NAMALWA (cell line): ENCODE measurements at places on chromosomes 5 and 9.

DNA sequence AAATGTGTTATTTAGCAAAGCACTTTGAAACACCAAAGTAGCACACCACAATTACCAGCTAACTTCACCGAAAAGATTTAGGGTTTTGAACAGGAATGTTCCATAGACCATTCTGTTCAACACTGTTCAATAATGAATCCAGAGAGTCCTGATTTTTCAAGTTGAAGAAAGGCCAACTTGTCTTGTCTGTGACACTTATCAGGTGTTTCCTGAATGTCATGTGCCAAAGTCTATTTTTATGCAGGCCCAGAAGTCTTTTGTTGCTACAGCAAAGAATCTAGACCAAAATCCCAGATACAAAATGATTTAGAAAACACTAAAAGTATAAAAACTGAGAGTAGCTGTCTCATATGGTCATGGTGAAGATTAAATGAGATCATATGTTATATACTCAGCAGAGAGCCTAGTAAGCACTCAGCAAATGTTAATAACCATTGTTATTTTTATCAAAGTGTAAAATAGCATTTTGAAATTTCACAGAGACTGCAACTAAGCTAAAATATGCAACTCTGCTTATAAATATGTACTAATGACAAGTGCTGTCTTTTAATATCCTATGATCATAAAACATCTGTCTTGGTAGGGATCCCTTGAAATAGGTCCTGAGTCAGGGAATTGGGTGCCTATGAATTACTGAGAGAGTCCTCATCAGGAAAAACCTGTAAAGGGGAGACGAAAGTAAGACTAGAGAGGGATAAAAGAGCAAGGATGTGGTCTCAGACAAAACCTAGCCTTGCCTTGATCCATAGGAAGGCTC is 122.4 kb upstream of the SLC12A2 start:
- peak; percentile 6 for DNase-seq

DNA sequence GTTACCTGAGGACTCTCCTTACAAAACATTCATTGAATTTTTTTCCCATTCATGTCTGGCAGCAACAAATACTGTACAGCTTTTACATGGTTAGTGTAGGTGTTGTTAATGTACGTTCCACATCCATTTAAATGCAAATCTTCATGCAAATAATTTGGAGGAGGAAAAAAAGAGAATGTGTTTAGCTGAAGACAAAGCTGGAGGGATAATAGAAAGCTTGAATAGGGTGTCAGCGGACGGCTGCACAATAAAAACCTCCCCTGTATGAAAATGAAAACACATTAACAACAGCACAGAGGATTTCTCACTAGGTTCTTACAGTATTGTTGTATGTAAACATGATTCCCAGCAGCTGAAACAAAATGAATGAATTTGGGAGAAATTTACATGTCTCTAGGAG is 231.5 kb downstream of the ZNF608 start:
- no peak for DNase-seq

- no peak for DNase-seq
Observed at GRCh38 chr5:162202285-162202880, 134.8 kb downstream of the GABRG2 start.

DNA sequence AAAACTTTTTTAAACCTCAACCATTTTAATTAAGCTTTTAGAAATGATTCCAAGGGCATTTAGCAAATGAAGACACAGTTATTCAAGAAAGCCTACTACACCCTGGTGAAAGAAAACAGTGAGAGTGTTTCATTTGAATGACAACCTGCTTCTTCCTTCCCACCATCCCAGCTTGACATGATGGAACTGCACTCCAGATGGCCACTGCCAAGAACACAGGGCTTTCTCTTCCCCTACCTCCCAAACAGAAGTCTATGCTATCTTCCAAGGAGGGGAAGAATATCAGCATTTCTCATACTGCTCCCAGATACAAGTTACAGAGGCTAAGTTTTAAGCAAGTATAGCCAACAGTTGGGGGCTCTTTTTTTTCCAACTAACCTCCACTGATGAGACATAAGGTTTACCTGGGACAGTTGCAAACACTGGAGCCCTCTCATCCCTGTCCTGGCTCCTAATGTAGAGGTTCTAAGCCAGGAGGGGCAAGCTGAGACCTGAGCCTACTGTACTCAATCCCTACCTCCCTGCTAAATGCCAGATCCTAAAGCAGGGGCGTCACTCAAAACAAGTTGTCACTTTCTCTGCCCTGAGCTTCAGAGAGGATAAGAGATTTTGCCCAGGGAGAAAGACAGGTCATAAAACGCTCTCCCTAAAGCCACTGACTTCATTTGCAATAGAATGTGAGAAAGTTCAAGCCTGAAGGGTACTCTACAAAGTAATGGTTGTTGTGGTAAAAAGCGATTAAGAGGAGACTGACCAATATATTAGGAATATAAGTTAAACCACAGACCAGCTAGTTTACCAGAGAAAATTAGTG is 88.5 kb upstream of the SLC27A6 start:
- DNase-seq = no peak

GRCh38 chr9:21591221-21592062 is 109.3 kb upstream of the IFNE start:
- DNase-seq = no peak

DNA sequence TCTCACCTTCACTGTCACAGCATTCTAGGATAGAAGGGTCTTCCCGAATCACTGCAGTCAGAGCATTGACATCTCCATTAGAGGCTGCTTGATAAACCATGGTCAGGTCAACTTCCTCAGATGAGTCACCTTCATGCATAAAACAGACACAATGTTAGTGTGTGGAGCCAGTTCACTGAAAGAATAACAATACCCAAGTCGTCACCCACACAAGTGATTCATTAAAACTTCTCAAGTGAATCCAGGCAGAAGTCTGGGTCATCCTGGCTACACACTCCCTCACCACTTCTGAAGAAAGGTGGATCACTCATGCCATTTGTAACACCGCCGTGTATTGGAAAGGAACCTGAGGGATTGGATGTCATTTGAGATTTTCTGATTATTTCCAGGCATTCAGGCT is 49.6 kb downstream of the ANKRD55 start:
- no peak for DNase-seq

DNA sequence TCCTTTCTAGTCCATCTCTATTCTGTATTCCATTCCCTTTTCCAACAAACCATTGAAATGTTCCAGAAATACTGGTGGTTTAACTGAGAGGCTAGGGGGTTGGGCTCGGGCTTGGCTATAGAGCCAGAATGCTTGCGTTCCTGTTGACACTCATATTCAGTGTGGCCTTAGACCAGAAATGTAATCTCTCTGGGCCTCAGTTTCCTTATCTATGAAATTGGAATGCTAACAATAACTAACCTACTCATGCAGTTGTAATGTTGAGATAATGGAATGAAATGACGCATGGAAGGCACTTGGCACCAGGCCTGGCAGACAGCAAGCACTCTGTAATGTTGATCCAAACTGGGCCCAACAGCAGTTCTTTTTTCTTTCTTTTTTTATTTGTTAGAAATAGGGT is 26.8 kb downstream of the JADE2 start:
- DNase-seq = no peak

- DNase-seq = peak; percentile 5
Observed at GRCh38 chr9:95373069-95373681, 55.7 kb upstream of the FANCC start.

DNA sequence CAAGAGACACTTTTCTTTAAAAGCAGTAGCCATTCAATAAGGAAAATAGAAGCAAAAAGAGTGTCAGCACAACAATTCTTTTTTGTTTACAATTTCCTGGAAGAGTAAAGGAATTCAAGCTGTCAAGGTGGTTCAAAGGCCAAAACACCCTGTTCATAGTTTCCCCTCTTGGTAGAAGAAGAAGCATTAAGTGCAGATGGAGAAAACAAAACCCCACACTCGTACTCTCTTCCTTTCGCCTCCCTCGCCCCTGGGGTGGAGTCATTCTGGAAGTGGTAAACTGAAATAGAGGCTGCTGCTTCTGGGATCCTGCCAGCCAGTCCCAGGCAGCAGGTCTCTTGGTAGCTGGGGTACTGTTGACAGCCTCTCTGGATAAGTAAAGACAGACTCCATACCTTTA is 105.0 kb downstream of the ANKRD55 start:
- no peak for DNase-seq
